ENCODE measurements at places on chromosomes 6 and 20.

- no peak for DNase-seq
These were observed 394 bp downstream of the MYB start for GRCh38 chr6:135181333-135182070.

GRCh38 chr20:45407067-45407745 is 883 bp upstream of the DBNDD2 start:
- no peak for DNase-seq

DNA sequence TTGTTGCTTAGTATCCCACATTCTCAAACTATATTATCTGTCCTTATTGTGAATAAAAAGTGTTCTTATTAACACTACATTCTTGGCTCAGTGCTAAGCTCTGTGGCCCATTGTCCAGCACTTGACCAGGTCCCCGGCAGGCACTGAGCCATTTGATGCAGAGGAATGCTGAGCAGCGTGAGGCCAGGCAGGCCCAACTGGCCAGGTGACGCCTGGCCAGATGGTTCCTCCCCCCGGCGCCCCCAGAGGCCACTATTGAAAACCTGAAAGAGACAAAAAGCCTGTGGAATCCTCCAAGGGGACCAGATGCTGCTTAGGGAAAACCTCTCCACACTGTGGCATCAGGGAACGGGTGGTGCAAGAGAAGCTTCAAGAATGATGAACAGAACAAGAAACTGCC is 597.5 kb upstream of the JAG1 start:
- no peak for DNase-seq

DNA sequence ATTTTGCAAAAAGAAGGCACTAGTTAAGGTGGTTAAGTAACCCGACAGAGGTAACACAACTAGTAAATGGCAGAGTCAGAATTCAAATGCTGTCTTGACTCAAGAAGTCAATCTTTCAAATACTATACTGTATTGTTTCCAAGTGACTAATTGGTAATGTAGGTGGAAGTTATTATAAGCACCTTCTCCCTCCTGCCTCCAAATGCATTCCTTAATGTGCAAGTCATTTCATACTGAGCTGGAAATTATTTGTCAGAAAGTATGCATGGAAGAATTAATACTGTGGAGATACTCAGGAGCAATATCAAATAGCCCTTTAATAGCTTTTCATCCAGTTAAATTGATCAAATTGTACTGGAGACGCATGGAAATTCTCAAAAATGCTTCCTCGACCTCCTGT is 579.1 kb downstream of the DOK5 start:
- DNase-seq: no peak

DNA sequence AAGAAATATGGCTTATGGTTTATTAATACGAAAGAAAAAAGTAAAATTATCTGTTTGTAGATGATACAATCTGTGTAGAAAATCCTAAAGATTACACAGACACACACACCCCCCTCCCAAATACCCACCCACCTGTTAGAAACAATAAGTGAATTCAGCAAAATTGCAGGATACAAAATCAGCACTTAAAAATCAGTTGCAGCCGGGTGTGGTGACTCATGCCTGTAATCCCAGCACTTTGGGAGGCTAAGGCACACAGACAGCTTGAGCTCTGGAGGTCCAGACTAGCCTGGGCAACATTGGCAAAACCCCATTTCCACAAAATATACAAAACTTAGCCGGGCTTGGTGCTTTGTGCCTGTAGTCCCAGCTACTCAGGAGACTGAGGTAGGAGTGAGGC is 42.3 kb downstream of the NINL start:
- no peak for DNase-seq

GRCh38 chr20:17936761-17937732 is 31.5 kb downstream of the SNX5 start:
- no peak for DNase-seq

GRCh38 chr6:9581155-9581554 is 833.7 kb downstream of the TFAP2A start:
- no peak for DNase-seq

DNA sequence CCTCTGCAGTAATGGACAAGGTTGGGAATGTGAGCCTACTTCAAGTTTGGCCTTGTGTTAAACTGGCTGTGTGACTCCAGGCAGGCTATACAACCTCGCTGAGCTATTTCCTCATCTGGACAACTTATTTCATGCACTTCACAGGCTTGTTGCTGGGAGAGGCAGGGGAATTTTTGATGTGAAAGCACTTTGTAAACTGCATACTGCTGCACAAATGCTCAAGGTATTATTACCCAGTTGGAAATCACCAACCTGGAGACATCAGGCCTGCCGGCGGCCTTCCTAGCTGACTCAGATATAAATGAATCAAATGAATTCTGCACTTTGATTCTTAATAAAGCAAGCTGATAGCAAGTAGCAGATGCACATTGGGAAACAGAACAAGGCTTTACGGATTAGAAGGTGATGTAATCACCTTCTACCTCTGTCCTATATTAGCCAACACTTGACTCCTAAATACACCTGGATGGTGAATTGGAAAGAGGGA is 10.1 kb downstream of the JARID2 start:
- DNase-seq: no peak

DNA sequence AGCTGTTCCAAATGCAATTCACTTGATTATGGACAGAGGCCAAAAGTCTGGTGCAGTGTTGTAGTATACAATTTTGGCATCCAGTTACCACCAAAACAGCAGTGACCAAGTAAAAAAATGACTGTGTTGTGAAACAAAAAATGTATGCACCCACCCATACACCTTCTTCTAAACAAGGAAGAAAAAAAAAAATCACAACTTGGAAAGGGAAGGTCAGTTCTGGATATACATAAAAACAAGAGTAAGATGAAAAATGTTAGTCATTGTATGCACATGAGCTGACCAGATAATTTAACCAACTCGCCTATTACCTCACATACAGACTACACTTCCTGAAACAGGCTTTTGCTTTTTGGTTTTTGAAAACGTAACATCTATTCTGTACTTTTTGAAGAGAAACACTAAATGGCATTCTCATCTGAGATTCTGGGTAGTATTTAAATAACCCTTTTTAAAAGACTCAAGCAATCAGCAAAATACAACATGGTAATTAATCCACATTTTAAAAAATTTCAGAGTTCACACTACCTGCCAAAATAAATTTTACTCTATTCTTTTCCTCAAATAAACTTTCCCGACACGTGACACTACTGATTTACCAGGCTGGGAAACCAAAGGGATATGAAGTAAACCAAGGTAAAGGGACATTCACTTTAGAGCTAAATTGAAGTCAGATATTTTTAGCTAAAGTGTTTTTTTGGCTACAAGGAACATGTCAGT is 141.6 kb upstream of the SHLD1 start:
- DNase-seq: no peak

DNA sequence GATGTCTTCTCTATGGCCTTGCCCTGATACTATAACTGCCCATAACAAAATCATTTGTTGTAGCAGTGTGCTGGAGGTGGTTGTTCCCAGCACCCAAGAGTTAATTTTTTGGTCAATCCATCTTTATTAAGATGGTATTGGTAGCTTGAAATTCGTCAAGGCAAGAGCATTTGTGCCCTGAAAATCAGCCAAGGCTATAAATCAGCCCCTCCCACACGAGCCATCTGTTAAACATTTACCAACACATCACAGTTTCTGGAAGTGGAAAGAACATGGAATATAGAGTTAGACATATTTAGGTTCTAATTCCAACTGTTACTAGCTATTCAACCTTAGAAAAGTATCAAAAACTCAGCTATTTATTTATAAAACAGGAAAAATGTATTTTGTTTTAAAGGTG is 888.4 kb upstream of the GJE1 start:
- DNase-seq: no peak

DNA sequence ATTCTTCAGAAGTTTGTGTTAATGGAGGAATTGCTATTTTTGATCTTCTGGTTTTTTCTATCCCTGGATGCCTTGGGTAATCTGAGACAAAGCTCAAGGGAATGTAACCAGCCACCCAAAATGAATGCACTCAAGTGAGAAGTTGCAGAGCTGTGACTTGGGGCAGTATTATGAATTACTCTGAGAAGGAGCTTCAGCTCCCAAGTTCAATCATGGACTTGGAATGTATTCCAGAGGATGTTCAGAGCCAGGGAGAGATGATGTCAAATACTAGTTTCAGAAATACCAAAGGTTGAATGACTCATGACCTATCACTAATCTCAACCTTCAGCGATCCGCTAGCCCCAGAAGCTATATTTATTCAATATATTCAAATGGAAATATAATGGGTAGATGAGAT is 375.2 kb upstream of the PLCB4 start:
- no peak for DNase-seq
